ENCODE measurements at places on chromosomes 6 and 20.

DNA sequence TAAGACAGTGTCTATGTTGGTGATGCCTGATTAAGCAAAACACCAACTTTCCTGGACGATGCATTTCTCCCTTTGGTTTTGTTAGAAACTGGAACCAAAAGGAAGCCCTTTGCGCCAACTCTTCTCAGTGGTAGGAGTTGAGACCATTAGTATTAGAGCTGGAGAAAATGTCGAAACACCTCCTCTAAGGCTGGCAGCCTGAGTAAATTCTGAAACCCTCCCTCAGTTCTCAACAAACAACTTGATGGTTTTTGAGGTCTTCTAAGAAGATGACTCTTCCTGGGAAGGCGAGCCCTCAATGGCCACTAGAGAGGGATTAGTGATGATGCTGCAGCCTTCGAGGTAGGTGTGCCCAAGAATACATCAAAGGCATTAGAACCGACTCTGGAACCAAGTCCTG lies 78.4 kb upstream of the CCN6 start:
- no peak for DNase-seq

DNA sequence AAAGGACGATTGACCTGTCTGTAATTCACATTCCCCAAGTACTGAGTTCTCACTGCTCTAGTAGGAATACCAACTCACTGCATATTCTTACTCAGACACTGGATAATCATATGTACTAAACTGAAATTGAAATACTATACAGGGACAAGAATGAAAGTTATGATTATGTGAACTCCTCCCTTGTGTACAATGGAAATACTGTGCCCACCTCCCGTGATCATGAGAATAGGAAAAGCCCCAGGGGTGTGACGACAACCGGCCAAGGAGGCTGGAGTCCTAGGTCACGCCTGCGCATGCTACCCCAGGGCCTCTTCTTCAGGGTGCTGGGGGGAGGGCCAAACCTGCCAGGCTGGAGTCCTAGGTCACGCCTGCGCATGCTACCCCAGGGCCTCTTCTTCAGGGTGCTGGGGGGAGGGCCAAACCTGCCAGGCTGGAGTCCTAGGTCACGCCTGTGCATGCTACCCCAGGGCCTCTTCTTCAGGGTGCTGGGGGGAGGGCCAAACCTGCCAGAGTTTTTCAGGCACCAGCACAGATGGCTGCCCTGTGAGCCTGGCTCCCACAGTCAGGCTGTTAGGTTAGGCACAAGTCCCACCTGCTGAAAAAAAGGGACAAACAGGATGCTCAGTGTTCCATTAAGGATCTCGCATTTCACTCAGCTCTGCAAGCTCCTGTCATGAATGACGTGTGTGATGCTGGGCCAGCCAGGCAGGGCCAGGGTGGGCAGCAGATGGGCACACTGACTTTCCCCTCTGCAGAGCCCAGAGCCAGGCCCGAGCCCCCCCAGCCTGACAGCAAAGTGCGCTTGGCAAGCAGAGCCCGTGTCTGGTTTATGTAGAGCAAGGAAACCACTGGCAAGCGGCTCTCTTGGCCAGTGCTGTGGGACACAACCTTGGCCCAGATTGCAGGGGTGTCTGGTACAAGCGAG lies 107.7 kb downstream of the FOXF2 start:
- DNase-seq = no peak

DNA sequence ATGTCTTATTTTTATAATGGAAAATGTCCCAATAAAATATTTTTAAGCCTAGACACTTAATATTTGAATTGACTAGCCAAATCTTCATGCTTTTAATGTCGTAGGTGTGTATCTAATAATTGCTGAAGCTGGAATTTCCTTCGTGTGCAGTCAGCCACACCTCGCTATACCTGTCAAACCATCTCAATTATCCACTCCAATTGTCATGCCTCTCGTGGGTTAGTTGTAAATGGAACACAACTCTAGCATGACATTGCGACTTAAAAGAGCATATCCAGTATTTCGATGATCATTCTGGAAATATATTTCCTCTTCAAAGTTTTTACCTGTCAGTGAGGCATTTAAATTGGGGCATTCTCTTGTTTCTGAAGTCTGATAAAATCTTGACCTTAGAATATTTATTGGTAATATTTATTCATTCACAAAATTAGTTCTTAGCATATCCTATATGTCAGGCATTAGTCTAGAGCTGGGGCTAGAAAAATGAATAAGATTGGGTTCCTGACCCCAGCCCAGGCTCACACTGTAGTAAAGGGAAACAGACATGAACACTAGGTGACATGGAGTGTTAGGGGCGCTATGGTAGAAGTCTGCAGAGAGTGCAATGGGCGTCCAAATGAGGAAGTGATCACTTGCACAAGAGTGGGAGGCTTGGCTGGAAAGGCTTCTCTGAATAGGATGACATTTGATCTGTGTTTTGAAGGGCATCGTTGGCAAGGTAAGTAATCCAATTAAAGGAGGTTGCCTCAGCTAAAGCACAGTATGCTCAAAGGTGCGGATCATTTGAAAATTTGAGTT lies 11.0 kb upstream of the CFAP206 start:
- DNase-seq = peak; percentile 11

DNA sequence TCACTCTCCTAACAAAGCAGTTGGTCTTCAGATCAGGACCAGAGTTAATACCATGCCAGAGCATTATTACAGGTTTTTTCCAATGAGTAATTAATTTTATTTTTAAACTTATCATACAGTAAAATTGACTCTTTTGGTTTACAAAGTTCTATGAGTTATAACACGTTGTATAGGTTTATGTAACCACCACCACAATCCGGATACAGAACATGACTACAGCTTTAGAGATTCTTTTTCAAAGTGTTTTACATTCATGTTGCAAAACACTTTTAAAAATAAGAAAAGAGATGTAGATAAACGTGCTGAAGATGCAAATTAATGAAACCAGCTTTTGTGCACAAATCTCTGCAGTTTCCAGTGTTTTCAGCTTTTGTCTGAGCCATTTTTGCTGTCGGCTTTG lies 1.5 kb upstream of the TPBG start:
- no peak for DNase-seq

DNA sequence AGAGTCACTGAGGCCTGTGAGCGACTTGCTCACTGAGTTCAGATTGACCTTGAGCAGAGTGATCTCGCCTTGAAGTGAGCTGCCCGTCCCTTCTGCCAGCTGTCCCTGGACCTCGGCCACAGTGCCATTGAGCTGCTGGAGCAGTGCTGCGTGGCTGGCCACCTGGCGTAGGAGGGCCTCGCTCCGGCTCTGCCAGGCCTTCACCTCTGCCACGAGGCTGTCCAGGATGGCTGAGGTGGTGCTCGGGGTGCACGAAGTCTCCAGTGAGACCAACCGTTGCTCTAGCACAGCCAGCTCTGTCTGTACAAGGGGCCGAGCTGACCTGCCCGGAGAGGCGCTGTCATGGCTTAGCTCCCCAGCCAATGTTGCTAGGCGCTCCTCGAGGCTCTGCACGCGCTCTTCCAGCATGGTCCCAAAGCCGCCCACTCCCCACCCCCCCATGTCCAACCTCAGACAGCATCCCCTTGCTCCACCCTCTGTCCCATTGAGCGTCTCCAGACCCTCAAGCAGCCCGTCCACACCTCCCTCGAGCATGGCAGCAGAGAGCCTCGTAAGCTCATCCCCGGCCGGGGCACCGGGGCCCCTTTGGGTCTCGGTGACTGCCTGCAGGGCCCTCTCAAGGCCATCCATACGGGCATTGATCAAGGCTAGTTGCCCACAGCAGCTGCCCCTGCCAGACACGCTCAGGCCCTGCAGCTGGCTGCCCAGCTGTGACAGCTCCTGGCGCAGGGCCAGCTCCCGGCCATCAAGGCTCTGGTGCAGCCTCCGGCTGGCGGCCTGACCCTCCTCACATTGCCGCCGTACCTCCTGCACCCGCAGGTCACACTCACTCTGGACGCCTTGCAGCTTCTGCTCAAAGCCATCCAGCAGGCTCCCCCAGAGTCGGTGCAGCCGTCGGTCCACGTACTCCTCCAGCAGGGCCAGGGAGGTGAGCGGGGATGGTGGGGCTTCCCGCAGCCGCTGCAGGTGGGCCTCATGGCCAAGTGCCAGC lies 4.6 kb downstream of the EMILIN3 start:
- no peak for DNase-seq

GRCh38 chr6:16649241-16649640 lies 112.0 kb downstream of the ATXN1 start:
- DNase-seq = no peak

DNA sequence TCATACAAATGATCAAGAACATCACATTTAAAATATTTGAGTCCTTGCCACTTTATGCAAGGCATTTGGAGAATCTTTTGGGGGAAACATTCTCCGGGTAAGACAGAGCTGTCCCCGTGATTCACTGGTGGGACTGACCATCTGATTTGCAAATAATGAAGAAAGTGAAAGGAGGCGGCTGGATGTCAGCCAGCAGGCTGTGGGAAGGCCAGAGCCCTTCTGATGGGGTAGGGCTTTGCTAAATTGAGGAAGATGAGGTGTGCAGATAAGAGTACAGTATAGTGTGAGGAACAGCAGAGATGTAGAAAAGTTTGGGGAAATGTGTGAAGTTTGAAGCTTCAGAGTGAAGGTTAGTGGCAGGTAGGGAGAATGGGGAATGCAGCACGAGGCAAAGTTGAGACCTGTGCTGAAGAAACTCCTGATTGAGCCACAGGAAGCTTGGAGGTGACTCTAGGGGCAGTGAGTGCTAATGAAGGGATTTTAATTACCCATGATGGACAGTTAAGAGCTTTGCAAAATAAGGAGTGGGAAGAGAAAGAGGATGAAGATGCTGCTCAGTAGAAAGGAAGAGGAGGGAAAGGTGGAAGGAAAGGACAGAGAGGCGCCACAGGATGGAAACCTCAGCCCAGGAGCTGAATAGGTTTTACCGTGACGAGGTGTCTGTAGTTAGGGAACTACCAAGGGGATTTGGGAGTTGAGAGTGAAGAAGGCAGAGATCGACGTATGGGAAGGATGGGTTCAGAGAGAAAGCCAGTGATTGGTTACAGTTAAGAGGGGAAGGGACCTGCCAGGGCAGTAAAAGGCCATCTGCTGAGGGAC lies 68.7 kb downstream of the SNX9 start:
- DNase-seq = peak; percentile 67

DNA sequence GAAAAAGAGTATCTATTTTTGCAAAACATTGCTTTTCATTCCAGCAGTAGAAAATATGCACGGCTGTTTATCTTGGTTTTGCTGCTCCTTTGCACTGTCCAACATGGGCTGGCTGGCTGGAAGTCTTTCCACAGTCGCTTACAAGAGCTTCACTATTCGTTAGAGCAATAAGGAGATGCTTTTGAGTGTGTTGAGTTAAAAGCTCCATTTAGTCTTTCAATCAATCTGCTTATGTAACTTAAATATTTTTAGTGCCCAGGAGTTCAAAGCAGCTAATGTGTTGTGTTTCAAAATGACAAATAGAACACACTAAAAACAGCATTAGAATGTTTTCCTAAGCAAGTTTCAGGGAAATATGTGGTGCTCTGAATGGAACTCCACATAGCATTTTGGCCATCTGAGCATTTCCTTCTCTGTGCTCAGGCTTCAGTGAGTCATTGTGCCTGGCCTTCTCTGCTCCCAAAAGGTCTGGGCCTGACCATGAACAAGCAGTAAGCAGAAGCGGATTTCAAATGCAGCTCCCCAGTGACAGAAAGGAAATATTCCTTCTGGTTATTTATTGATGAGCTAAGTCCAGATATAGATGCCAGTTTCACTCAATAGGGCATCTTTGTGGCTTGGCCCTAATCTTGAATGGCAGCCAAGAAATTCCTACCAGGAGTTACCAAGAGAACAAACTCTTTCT lies 580.3 kb downstream of the TENT5A start:
- DNase-seq = no peak

GRCh38 chr20:22684072-22684762 lies 99.8 kb upstream of the FOXA2 start:
- peak; percentile 67 for DNase-seq

DNA sequence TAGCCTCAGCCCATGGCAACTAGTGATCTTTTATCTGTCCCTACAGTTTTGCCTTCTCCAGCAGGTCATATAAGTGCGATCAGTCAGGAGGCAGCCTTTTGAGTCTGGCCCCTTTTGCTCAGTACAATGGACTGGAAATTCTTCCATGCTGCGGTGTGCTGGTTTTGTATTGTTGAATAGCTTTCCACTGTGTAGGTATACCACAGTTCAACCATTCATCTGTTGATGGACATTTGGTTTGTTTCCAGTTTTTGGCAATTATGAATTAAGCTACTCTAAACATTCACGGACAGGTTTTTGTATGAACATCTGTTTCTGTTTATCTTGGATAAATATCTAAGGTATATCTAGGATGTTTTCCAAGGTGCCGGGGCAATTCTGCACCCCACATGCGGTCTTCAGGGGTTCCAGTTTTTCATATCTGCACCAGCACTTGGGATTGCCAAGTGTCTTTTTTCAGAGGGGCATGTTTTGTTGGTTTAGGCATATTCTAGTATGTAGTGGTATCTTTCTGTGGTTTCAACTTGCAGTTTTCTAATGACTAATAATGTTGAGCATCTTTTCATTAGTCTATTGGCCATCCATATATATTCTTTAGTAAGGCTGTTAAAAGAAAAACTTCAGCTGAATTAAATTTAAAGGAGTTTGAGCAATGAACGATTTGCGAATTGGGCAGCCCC lies 141.0 kb downstream of the TFAP2C start:
- no peak for DNase-seq

- DNase-seq = no peak
Measured at GRCh38 chr6:12356431-12356830, 66.3 kb downstream of the EDN1 start.

GRCh38 chr6:109088995-109089394 lies 5.7 kb downstream of the SESN1 start:
- DNase-seq = no peak

GRCh38 chr6:121607721-121608120 lies 172.3 kb downstream of the GJA1 start:
- no peak for DNase-seq

GRCh38 chr6:33208091-33208967 lies at the start of gene RING1:
Gene RING1, plus strand, starts transcription at chr6:33208500. Its CDS starts 323 bp downstream, at chr6:33208823.
- peak; percentile 78 for DNase-seq

GRCh38 chr6:148658681-148659430 lies 88.0 kb upstream of the UST start:
- DNase-seq = no peak

DNA sequence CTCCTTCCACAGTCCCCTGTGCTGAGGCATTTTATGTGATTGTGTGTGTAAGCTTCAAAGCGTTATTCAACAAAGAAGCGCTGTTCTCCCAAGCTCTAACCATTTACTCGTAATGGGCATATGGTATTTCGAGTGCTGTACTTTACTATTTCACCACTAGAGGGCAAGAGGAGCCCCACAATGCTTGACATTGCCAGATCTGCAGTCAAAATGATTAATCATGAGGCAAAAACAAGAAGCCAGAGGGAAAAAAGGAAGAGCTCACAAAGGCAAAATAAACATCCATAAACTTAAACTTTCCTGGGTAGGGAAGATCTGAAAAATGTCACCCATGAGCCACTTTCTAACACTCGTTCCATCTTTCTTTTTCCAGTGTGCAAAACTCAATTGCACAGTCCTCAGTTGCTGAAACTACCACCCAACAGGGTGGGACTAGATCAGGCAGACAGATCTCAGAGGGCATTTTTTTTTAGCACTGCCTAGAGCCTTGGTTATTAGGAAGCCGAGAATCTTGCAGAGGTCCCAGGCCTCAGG lies 215.0 kb upstream of the PLCB4 start:
- peak; percentile 83 for DNase-seq
